ENCODE measurements at places on chromosomes 1 and 21.

DNA sequence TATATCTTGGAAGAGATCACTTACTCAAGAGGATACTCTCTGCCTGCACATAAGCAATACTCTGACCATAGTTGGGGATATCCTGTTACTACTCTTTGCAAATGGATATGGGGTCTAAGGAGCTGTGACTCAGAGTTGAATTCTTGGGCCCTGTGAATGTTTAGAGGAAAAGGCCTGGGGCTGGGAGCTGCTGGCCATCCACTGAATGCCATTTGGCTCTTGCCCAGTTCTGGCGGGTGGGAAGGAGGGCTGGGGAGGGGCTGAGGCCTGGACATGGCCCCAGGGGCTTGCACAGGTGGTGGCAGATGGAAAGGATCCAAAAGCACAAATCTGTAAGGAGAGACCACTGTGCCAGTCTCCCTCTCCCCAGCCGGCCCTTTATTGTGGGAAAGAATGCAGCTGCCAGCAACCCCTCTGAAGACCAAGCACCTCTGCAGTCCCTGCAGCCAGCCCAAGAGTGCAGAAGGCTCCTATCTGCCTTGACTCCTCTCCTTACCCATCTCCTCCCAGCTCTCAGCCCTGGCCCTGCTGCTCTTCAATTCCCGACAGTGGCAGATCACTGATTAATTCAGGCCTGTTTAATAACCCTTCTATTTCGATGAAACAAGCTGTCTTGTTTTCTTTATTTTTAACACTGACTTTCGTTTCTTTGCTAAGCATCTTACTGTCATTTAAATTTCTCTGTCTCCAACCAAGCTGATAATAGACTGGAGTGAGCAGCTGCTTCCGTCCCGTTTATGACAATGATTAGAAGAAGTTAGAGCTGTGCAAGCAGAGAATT, 12.1 kb downstream of the PLXNA2 start:
- no peak for DNase-seq

- no peak for DNase-seq
These were observed 638.2 kb downstream of the AMY1C start for GRCh38 chr1:104387716-104388508.

GRCh38 chr1:112721966-112722524, 6.9 kb upstream of the PPM1J start:
- no peak for DNase-seq

DNA sequence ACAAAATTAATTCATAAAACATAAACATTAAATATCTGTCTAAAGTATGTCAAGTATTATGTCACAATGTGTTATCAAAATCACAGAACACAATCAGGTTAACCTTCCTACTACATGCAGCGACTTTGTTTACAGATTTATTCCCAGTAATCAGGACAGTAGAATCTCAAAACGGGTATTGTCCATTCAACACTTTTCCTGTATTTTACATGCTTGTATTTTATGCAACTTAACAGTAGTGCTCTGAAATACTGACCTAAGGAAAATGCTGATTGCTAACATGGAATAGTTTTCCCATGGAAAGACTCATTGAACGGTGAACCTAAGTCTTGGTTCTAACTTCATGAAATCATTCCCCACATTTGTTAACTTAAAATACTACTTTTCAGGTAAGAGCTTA, 2.3 kb downstream of the SERBP1 start:
- no peak for DNase-seq

- DNase-seq, result no peak
These were observed 61.4 kb upstream of the FMN2 start for GRCh38 chr1:240030236-240030635.

GRCh38 chr1:66445492-66446181, 88.3 kb upstream of the SGIP1 start:
- DNase-seq, result no peak

- DNase-seq, result no peak
These were observed 7.8 kb upstream of the CALML6 start for GRCh38 chr1:1907098-1907736.

- no peak for DNase-seq
These were observed 1527.1 kb downstream of the PLA2G4A start for GRCh38 chr1:188355847-188356246.

GRCh38 chr1:40919475-40920011, 57.4 kb upstream of the CITED4 start:
- DNase-seq, result no peak

DNA sequence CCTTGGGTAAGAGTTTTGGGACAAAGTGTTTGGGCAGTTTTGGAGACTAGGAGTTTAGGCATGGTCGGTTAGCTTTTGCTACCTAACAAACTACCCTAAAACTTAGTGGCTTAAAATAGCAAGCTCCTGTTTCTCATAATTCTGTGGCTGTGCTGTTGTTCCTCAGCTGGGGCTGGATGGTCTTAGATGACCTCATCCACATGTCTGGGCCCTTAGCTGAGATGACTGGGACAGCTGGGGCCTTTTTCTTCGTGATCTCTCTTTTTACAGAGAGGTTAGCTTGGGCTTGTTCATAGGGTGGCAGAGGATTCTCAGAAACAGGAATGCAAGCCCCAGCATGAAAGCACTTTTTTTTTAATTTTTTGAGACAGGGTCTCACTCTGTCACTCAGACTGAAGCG, 6.6 kb downstream of the ATP1A4 start:
- no peak for DNase-seq

DNA sequence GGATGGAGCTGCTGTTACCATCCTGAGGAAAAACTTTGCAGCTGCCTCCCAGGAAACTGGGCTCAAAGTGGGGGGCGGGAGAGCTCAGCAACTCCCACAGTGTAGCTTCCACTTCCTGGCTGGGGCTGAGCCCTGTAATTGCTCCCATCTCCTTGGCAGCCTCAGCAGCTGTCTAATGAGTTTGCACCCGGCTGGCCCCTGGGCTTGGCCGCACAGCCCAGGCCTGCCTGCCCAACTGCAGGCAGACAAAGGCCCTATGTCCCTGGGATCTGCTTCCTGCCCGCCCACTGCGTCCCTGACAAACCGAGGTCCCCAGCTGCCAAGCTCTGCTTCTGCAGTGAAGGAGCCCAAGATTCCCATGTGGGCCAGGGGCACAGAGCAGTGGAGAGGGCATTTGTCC, 30.1 kb downstream of the EDN2 start:
- no peak for DNase-seq

- no peak for DNase-seq
These were observed 76.3 kb downstream of the RUSC1 start for GRCh38 chr1:155396874-155397476.

- no peak for DNase-seq
These were observed 116.5 kb downstream of the TBX15 start for GRCh38 chr1:118871582-118872171.

DNA sequence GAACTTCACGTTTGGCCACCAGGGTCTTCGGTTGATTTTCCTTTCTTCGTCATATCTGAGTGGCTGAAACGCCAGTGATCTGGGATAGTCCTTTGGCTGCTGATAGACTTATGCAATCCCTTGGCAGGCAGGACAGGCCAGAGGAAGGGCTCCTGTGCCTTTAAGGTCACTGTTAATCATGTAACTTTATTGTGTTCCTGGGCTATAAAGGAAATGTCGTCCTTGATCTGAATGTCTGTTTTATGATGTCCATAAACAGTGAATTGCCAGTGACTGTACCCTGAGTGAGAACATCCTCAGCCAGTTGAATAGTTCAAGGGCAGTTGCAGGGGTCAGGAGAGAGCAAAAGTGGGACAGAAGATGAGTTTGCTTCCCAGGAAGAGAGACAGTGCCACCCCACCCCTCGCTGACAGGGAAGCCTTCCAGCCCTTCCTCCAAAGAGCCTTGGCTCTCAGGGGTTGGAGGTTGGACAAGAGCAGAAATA, 68.0 kb downstream of the PDE9A start:
- no peak for DNase-seq

- no peak for DNase-seq
These were observed 3.3 kb downstream of the WNT3A start for GRCh38 chr1:228009828-228010775.

DNA sequence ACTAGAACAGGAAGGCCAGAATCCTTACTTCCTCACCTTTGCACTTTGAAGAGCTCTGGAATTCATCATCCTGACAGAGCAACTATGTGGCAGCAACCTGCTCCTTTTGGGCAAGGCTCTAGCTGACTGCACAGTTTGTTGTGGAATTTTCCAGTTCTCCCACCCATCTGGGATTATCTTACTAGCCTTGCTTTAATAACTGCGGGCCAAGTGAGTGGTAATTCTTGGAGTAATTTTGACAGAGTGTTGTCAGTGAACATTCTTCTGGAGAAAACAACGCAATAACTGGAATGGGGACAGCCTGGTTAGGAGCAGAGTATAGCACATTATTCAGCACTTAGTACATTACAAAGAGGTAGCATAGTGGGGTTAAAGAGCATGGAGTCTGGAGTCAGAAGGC, 75.3 kb downstream of the NTMT2 start:
- DNase-seq, result no peak

DNA sequence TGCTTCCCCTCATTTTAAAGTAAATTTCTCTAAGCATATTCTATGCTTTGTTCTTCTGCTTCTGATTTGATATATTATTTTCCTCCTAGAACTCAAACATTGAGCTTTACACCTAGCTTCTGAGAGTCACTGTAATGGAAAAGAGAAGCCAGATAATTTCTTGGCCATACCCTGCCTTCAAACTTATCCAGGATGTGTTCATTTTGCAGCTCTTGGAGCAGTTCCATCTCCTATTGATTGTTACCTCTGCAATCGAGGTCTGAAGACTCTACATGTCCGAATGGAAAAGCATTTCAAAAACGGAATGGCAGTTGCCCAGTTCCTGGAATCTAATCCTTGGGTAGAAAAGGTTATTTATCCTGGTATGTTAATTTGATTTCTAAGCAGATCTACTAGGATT, 20.8 kb downstream of the CTH start:
- DNase-seq, result no peak

- no peak for DNase-seq
These were observed 28.8 kb upstream of the CD84 start for GRCh38 chr1:160608057-160608456.

GRCh38 chr21:15367061-15367626, 302.3 kb upstream of the NRIP1 start:
- DNase-seq, result no peak

DNA sequence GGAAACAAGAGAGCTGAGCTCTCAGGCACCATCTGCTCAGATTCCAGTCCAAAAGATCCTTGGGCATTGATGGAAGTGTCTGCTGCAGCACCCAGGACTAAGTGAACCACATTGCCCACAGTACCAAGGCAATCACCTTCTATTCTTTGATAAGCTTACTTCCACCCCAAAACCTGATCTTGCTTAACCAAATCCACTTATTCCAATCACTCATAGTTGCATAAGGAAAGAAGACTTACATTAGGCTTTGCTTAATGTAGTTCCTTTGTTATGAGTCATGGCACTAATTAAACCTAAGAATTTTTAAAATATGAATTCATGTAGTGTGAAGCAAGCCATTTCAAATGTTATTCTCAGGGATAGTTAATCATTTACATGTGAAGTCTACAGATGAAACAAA, 84.5 kb downstream of the UCHL5 start:
- no peak for DNase-seq

- no peak for DNase-seq
These were observed 87.0 kb downstream of the CEP350 start for GRCh38 chr1:180041582-180041981.

DNA sequence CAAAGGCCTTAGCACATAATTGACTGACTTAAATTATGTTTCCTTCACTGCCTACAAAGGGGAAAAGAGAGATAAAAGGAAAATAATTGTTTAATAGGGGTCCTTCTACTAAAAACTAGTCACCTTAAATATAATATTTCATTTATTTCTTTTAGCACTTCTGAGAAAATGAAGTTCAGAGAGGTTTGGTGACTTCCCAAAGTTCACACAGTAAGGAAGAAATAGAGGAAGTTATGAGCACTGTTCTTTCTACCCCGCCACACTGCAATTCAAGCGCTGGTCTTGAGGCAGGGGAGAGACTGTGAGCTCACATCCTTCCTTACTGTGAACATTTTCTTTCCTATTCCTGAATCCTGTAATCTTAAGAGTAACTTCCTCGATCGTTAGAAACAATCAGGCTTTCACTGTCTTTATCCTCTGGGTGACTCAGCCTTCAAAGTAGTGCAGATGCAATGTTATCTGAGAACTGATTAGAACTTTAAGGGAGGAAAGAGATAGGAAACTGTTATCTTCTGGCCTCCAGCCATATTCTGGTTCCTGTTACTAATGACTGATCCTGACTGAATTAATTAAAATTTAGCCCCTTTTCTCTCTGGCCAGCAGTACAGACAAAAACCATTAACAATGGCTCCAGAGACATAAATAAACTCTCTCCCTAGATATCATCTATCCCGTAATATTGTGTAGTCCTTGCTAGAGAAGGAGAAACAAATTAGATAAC, 6.8 kb downstream of the RGS5 start:
- DNase-seq, result no peak

DNA sequence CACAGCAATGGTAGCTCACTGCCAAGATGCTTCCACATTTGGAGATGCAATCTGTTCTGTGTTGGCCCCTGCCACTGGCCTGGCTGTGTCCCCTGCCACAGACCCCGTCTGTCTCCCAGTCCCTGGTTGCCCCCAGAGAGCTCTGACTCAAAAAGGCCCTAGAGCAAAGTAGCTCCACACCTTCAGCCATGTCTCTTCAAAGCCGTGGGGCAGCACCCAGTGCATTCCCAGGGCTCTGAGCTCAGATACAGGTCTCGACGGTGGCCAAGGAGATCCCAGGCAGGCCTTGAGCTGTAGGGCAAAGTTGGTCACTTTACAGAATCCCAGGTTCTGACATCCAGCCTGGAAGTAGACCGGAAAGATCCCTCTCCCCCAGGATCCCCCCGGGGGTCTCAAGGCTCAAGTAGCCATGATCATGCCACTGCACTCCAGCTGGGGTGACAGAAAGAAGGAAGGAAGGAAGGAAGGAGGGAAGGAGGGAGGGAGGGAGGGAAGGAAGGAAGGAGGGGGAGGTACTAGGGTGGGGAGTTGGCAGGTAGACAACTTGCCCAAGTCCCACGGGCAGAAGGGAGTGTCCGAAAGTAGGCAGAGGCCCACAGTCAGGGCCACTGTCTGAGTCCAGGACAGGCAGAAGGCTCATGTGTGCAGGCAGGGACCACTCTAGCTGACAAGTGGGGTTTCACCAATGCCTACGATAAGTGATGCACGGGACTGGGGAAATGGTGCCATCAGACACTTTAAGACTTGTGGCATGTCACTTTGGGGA, 4.8 kb upstream of the ARF1 start:
- no peak for DNase-seq

DNA sequence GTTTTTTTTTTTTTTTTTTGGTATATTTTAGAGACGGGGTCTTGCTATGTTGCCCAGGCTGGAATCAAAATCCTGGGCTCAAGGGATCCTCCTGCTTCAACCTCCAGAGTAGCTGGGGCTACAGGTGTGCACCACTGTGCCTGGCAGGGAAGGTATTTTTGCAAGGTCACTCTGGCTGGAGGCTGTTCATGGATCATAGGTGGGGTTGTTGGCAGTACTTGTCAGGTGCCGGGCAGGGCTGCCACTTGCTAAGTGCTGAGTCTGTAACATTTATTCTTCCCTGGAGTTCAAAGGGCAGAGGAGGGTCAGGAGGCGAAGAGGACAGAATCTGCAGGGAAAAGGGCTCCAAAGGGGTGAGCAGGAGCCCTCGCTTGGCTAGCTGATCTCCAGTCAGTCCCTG, 24.1 kb downstream of the A3GALT2 start:
- DNase-seq, result no peak
